CD4-positive, alpha-beta T cell treated with Interleukin-4 for 1 hour (primary cell): ENCODE measurements at places on chromosomes 11 and 22.

DNA sequence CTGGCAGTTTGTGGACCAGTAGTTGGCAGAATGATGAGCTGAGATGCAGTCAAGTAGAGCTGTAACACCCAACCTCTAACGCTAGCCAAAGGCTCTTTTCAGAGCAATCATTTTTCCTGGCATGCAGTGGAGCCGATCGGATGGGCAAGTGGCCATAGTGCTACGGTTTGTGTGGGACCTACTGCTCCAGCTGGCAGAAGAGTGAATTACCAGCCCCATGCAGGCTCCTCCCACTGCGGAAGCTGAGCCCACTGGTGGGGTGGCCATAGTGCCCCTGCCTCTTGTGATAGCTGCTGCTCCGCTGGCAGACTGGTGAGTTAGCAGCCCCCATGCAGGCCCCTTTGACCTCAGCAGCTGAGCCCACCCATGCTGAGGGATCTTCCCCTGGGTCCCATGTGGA lies 27.0 kb upstream of the SC5D start:
- no peak for DNase-seq

- no peak for DNase-seq
Measured at GRCh38 chr22:37048133-37048532, 3.4 kb upstream of the KCTD17 start.

- DNase-seq: no peak
Measured at GRCh38 chr11:105144887-105145286, 5.3 kb upstream of the CARD18 start.

- DNase-seq: no peak
Measured at GRCh38 chr11:109553284-109553683, 131.3 kb downstream of the C11orf87 start.

DNA sequence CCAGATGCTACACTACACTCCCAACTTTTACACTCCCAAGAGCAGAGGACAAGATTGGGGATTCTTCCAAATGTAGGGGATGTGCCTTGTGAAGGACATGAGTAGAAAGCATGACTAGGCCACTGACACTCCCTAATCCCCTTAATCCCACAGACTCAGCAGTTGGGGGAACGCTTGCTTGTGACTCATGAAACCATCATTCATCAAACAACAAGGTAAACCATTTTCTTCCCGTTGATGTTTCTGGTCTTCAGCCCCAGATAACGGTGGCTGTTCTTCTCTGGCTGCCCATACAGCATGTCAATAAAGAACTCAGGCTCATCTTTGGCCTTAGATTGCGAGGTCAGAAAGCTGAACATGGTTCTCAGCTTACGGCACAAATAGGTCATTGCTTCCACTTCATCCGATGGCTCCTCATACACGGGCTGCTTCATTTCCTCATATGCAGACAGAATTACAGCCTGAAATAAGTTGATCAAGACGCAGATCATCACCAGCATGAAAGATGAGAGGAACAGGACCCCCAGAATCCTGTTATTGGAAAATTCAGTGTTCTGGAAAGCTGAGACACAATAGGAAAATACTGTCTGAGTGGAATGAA lies 6.4 kb upstream of the CDPF1 start:
- DNase-seq: no peak

DNA sequence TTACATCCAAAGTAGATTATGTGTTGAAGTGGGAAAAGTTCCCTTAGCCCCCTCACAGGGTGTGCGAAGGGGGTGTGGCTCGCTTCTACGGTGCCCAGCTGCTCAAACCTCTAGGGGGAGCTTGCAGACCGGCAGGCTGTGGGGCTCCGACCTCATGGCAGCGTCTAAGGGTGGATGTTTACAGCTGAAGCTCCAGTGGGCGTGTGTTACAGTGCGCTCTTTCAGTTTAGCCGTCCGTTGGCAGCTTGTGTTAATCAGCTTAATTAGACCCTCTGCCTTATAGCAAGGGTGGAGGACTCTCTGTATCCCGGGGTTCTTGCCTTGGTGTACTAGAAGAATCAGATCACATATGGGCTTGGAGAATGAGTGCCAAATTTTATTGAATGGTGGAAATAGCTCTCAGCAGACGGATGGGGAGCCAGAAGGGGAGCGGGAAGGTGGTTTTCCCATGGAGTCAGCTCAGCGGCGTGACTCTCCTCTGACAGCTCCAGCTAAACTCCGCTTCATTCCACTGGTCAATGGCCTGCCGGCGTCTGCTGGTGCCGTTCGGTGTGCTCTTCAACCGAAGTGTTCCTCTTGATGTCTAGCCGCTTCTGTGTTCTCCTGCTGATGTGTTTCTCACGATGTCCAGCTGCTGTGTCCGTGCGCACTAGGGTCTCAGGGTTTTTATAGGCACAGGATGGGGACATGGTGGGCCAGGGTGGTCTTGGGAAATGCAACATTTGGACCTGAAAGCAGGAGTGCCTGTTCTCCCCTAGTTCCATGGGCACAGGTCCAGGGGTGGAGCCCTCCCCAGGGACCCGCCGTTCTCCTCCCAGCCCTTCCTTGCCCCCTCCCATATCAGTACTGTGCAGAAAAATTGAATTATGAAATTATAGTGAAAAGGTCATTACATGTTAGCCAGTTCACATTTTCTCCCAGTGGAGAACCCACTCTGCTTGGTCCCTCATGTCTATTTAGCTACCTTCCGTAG lies 28.6 kb upstream of the OR10G7 start:
- peak; percentile 67 for DNase-seq

- DNase-seq: no peak
Measured at GRCh38 chr22:46031557-46031956, 54.6 kb upstream of the WNT7B start.

DNA sequence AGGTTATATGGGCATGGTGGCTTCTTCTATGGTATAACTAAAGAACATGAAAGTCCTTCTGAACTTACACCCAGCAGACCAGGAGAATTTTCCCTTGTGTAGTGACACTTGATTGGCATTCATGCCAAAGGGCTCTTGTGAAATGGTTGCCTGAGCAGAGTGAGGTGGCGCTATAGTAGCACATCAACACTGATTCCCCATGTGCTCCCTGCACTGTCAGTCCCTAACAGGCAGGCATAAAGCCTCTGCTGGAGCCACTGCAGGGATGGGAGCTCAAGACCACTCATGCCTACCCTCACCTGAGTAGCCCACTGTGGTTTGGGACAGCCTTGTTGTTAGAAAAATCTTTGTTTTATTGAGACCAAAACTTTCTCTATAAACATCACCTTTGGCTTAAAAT lies 92.6 kb upstream of the LIN7C start:
- no peak for DNase-seq

DNA sequence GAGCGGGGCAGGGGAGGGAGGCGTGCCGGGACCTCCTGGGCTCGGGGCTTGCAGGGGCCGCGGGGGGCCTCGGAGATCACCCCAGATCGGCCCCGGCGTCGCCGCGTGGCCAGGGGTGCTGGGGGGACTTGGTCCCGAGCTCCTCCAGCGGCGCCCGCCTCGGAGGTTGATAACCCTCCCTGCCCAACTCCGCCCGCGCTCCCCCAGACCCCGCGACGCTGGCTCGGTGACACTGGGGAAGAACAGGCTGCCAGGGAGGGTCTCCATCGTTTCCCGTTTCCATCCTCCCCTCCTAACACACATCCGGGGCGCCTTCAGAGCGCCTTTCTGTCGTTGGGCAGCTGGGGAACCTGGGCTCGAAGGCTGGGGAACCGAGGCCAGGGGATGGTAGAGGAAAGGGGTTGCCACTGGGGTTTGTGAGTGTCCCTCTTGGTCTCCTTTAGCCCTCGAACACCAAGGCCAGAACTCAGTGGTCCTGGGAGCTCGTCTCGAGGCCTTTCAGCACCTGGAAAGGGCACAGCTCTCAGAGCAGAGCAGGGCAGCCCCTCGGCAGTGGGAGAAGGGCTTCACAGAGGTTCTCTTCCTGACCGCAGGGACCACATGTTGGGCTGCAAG lies 431 bp downstream of the SLC37A2 start:
- no peak for DNase-seq

DNA sequence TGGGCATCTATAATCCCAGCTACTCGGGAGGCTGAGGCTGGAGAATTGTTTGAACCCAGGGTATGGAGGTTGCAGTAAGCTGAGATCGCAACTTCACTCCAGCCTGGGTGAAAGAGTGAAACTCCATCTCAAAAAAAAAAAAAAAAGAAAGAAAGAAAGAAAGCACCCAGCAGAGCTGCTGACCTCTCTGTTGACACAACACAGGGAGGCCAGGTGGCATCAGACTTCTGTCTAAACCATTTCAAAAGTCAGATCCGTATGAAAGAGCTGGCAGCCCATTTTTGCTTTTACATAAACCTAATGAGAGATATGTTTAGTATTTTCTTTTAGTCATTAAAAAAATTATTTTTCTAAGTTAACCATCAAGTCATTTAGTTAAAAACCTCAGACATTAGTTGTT lies 64.4 kb upstream of the RRM1 start:
- no peak for DNase-seq

- no peak for DNase-seq
Measured at GRCh38 chr11:134905517-134905916, 493.5 kb upstream of the B3GAT1 start.

GRCh38 chr11:106552694-106553203 lies 465.5 kb downstream of the GUCY1A2 start:
- DNase-seq: no peak

- peak; percentile 82 for DNase-seq
Measured at GRCh38 chr11:613369-613968, 2.3 kb downstream of the IRF7 start.

- no peak for DNase-seq
Measured at GRCh38 chr11:62398011-62398994, 20.5 kb upstream of the SCGB1A1 start.

GRCh38 chr11:64810891-64811272 lies 531 bp upstream of the MEN1 start:
- no peak for DNase-seq

DNA sequence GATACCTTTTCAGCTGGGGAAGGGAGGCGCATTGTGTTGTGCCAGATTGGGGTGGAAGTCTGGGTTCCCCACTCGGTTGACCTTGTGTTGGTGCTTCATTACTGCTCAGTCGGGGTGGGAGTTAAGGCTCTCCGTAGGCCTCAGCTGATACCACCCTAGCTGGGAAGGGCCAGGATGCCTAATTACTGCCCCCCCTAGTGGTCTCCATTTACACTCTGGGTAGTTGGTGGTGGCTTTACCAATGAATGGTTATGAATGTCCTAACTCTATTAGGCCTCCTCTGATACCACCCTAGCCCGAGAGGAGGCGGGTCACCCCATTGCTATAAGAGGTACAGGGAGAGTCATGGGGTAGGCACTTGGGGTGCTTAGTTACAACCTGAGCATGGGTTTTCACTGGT lies 27.5 kb upstream of the HIKESHI start:
- no peak for DNase-seq

DNA sequence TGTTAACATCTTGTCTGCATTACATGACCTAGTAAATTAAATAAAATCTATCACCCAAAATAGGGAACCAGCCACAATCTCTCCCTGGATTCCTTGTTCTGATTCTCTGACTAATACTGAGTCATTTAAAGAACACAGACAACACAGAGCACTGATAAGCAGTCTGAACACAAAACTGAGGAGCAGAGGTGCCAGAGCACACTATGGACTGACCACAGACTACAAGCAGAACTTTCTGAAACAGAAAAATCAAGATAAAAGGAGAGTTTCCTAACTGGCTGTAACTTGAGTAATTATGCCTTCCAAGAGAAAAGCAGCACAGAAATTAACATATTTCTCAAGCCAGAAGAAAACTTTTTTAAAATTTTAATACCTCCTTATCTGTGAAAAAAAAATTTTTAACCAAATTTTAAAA lies 128.8 kb downstream of the SGSM3 start:
- DNase-seq: no peak

- DNase-seq: peak; percentile 51
Measured at GRCh38 chr11:1628506-1629325, 859 bp upstream of the KRTAP5-5 start.

GRCh38 chr22:50576070-50576469 lies 2.2 kb downstream of the CPT1B start:
- no peak for DNase-seq
